Inflammatory macrophage (primary cell): ENCODE measurements at places on chromosomes 2 and 18.

DNA sequence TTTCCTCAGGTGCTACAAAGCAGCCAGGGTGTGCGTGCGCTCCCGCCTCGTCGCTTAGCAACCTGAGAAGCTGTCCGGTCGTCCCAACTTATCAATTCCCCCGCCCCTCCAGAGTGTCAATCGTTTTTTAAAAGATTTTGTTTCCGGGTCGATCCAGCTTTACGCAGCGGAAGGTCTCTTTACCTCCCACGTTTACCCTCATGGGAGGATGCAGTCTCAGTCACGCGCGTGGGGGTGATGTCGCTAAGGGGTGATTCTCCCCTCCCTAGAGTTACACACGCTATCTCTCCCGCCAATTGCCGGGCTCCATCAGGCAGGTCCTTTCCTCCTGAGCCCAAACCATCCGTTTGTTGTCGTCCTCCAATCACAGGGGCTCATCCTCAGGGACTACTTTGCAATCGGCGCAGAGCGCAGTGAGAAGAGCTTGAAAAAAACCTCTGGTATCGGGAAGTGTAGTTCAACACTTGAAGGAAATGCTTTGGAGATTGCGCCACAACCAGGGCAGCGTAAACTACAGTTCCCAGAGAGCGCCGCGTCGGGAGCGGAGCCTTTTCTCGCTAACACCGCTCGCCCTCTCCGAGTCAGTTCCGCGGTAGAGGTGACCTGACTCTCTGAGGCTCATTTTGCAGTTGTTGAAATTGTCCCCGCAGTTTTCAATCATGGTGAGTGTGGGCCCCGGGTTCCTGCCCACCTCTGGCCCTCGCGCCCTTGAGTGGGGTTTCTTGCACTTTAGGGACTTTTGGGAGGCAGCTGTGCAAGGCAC, at the start of the genes MDH1 and WDPCP:
Gene MDH1 (plus strand): TSS at position 579 of the 763 bp plus-strand sequence. CDS start 81 bp downstream, at position 660.
Gene WDPCP (minus strand): TSS at position 93 of the 763 bp plus-strand sequence. CDS start 206 bp downstream, outside the sequence.
- peak; percentile 100 for DNase-seq

DNA sequence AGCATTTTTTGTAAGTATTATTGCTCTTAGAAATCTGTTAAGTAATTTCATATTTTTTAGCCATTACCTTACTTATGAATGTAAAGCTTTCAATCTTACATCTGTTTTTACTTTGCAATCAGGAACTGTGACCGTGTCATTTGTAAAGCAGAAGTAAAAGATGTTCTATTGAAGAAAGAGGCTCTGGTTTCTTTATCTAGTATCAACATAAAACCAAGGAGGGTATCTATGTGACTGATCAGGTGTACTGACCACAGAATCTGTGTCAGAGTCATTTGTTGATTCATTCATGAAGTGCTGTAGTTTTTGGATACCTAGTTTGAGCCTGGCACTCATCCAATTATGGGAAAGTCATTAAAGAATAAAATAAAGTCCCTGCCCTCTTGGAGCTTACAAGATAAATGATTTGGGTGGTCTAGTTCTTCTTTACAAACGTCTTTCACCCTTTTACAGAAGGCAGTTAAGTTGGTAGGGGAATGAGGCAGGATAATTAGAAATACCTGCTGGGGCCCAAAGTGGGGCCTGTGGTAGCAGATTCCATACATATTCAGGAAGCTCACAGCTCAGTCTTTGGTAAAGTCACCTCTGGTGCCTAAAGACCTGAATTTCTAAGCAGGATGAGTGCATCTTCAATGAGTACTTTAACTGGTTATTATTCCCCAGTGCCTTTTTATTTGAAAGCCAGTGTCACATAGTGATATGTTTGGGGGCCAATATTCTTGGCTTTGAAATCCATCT, 260.6 kb upstream of the NT5C1B start:
- no peak for DNase-seq

DNA sequence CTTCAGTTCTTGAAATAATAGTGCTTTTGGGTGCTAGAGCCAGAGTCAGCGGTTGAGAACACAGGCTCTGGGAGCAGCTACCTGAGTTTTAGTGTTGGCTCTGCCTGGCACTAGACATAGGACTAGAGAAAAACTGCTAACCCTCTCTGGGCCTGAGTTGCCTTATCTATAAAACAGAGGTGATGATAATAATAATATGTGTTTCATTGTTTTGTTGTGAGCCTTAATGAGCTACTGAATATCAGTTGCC, 391.7 kb downstream of the PTPRM start:
- DNase-seq = no peak

DNA sequence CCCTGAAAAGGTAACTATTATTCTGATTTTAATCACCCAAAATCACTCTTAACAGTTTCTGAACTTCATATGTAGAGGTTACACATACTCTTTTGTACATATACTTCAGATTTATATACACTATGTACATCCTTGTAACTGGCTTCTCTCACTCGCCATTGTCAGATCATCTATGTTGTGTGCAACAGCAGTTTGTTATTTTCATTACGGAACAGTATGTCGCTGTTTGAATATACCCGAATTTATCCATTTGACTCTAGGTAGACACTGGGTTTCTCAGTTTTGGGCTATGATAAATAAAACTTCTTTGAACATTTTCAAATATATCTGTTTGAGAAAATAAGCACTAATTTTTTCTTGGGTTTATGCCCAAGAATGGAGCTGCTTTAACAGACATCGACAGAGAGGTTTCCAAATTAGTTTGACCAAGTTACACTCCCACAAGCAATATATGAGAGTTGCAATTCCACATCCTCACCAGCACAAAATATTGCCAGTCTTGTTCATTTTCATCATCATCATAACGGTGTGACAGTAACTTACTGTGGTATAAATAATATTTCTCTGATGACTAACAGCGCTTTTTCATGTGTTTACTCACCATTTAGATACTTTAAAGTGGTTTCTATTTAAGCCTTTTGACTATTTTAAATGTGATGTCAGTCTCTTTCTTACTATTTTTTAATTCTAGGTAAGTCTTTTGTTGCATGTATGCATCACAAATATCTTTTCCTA, 80.9 kb downstream of the SMC6 start:
- no peak for DNase-seq

- DNase-seq = no peak
Measured at GRCh38 chr2:221153226-221153625, 418.9 kb downstream of the EPHA4 start.

- DNase-seq = no peak
Measured at GRCh38 chr2:68104111-68104835, 41.5 kb upstream of the C1D start.

GRCh38 chr2:144449028-144449406, 70.9 kb downstream of the ZEB2 start:
- no peak for DNase-seq

- DNase-seq = no peak
Measured at GRCh38 chr2:231935207-231935524, 9.0 kb upstream of the NPPC start.

- no peak for DNase-seq
Measured at GRCh38 chr2:201858281-201859184, 52.2 kb downstream of the CDK15 start.

DNA sequence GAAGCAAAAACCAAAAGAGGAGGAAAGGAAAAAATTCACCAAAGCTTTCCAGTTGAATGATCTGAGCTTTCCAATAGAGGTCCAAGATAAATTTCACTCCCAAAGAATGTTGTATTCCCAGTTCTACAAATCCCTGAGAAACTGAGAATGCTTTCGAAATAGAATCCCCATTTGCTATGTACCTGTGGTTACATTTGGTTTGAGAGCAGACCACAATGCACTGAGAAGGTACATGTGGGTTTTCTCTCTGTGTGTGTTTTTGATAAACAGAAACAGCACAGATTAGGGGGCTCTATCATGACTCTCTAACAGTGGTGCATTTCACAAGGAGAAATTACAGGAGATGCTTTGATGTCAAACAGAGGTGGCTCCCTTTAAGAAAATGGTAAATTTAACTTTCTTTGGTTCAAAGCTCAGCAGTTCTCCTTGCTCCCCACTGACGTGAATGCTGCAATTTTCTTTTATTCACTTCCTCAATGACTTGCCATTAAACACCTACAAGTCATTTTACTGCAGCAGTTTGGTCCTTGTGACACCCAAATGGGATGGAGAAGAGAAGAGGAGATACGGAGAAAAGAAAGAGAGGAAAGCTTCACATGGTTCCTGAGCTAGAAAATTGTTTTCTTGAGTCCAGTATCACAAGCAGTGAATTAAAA, 108.7 kb downstream of the EPHA4 start:
- no peak for DNase-seq

DNA sequence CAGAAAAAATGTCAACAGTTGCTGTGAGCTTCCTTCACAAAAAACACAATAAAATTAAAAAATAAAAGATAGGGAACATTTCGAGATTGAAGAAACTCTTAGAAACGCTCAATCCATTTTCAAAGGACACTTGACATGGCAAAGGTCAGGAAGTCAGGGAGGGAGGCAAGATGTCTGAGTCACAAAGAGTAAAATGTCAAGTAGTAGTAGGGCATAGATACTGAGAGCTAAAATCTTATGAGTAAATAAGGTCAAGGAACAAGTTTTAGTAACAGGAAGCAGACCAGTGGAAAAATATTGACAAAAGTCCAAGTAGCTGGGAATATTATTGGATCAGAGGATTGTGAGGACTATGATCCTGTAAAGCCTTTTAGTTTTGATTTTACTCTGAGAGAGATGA, 495.6 kb downstream of the TMX3 start:
- no peak for DNase-seq

GRCh38 chr2:232008907-232009638, 47.6 kb downstream of the DIS3L2 start:
- no peak for DNase-seq

DNA sequence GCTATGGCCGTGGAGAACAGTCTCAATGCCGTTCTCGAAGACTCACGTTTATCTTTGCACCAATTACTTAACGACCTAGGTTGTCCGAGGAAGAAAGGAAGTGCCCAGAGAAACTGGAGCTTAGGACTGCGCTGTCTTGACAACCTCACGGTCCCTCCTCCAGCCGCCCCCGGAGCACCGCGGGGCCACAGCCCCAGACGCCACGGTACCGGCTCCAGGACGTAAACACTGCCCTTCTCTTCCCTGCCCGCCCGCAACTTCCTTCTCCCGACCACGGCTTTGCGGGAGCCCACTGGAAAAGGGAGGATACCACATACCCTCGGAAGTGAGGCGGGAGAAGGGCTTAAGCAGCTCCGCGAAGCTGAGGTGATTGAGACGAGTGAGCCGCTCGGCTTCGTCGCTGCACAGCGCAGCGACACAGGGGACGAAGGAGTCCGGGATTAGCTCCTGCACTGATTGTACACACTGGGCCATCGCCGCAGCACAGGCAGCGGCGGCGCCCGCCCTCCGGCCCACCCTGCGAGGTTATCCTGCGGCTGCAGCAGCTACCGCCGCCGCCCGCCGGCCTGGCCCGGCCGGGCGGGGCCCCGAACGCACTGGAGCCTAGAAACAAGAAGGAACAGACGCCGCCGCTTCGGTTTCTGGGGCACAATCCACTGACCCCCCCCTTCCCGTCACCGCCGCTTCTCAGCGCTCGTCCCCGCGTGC, 483 bp downstream of the TRAPPC8 start:
- DNase-seq = peak; percentile 75

DNA sequence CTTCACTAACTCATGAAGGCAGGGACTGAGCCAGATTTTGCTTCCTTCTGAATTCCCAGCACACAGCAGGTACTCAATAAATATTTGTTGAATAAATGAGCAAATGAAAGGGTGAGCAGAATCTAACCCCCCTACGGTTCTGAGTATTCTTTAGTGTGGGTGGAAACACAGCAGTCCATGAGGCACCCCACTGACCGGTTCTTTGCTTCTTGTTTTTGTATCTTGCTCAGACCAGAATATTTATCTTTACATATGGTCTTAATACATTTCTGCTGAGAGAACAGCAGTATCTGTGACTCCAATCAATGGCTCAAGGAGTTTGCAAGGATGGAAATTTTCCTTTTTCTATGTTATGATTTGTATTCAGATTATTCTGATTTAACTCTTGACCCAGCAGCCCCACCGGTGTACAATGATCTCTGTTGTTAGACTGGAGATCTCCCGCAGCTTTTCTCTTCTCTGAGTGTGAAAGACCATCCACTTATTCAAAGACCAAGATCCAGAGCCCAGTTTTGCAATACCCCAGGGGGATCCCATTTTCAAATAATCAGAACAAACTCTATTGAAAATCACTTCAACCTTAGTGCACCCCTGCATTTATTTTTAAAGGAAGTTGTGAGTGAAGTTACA, 506.5 kb upstream of the TNP1 start:
- peak; percentile 6 for DNase-seq

GRCh38 chr2:210188755-210189154, 17.5 kb upstream of the KANSL1L start:
- DNase-seq = no peak

DNA sequence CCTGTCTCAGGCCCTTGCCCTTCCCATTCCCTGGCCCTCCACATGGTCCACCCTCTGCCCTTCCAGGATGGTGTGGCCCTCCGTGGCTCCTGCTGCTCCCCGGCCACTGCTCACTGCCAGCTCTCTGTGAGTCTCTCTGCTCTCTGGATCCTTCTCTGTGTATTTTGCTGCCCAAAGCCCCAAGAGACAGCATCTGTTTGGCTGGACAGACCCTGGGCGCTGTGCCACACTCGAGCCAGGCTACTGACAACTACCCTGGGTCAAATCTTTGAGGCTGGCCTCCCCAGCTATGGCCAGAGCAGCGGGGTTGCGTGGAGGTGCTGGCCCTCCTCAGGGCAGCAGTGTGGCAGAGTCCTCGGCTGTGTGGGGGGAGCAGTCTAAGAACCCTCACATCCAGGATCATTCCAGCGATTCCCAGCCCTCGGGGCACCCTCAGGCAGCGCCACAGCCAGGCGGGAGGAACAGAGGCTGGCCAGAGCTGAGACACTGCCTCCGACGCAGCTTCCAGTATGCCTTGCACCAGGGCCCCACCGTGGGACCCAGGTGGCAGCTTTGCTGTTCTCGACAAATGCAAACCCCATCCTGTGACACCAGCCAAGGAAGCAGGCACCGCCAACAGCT, 139.4 kb upstream of the GLI2 start:
- DNase-seq = no peak

DNA sequence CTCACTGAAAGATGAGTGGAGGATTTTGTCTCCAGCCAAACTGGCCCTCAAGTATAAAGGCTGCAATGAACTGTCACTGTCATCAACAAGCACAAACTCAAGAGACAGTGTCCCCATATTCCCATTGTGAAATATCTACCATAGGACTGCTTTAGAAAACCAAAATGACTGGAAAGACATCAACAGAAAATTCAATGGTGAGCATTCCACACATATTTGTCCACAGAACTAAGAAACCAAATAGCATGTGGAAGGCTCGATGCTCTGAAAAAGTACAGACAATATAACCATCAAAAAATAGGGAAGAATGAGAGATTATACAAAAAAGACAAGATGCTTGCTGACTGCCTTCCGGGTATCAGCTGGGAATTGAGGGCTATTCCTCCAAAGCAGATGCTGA, 37.6 kb downstream of the TGFBRAP1 start:
- no peak for DNase-seq
